ENCODE measurements at places on chromosomes 2 and 18.

DNA sequence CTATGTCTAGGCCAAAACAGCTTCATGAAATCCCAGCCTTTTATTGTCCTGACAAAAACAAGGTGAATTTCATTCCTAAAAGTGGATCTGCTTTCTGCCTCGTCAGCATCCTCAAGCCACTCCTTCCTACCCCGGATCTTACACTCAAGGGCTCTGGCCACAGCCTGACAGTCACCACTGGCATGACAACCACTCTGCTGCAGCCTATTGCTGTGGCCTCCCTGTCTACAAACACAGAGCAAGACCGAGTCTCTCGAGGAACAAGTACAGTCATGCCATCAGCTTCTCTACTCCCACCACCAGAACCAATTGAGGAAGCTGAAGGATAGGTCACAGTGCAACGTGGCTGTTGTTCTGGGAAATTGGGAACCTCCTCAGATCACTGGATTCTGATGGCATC lies 106.1 kb downstream of the ICA1L start:
- DNase-seq = no peak

DNA sequence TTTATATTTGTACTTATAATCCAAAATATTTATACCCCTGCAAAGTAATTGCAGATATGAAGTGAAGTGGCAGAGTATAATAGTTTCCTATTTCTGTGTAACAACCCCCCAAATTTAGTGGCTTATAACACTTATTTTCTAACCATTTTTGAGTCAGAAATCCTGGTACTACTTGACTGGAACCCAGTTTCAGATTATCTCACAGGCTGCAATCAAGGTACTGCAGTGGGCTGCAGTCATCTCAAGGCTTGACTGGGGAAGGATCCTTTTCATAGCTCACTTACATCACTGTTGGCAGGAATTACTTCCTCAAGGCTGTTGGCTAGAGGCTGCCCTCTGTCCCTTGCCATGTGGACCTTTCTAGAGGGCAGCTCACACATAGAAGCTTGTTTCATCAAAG lies 558.2 kb upstream of the PKDCC start:
- no peak for DNase-seq

DNA sequence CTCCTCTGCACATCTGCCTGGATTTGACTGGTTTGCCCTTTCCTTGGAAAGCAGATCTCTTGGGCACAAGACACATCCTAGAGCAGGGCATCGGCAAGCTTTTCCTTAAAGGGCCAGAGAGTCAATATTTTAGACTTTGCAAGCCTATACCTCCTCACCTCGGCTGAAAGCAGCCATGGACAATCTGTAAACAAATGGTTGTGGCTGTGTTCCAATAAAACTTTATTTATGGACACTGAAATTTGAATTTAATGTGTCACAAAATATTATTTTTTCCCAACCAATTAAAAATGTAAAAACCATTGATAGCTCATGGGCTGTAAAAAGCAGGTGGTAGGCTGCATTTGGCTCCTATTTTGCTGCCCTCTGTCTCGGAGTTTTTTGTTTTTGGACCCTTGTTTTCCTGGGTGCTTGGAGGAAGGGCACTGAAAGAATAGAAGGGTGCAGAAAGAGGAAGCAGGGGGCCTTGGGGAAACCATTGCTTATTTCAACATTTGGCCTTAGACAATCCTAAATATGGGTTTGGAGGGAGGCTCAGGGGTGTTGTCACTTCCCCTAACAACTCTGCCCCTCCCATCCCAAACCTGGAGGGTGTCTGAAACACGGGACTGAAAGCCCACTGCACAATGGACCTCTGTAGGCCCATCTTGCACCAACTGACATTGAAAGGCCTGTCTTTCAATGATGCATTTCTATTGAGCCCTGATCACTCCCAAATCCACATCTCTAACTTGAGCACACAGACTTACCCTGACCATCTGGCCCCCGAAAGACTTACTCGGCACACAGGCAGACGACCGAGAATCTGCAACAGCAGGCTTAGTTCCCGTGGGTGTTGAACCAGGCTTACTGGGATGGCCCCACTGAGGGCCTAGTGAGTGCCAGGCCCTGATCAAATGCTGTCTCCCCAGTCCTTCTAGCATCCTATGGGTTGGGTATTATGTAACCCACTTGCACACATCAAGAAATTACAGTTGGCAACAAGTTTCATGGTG lies 7.1 kb upstream of the ZFP36L2 start:
- no peak for DNase-seq

DNA sequence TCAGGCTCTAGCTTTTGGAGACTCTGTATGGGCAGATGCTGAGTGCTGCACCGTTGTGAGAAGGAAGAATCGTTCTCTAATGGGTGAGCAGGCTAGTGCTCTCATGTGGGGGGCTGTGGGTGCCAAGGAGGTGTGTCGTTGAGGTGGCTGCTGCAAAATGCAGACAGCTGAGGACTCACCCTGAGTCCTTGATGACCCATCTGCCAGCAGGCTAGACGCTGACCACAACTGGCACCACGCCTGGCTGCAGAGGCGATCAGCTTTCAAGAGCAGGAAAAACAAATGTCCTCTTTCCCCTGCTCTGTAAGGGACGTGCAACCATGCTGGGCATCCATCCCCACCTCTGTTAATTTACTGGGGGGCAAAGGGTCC lies 48.2 kb downstream of the HAUS1 start:
- peak; percentile 52 for DNase-seq

- no peak for DNase-seq
Observed at GRCh38 chr2:58336416-58336815, 95.3 kb upstream of the FANCL start.

DNA sequence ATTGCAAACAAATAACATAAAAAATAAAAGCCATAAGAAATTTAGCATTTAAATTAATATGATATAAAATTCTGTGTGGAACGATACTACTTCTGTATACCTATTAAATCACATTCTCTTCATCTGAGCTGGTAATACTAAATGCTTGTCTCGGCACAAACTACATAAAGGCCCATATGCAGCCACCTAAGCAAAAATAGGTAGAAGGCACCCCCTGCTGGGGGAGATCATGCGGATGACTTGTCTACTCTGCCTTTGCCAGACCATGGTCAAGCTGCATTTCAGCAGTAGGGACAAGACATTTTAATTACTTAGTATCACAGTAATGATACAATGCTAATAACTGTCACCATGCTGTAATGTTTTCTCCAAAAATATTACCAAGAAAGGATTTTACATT lies 108.0 kb downstream of the CDH19 start:
- DNase-seq = peak; percentile 72

GRCh38 chr2:195505701-195506100 lies 151.3 kb upstream of the SLC39A10 start:
- DNase-seq = no peak

- DNase-seq = no peak
Observed at GRCh38 chr2:88810488-88810887, 119.0 kb downstream of the RPIA start.

DNA sequence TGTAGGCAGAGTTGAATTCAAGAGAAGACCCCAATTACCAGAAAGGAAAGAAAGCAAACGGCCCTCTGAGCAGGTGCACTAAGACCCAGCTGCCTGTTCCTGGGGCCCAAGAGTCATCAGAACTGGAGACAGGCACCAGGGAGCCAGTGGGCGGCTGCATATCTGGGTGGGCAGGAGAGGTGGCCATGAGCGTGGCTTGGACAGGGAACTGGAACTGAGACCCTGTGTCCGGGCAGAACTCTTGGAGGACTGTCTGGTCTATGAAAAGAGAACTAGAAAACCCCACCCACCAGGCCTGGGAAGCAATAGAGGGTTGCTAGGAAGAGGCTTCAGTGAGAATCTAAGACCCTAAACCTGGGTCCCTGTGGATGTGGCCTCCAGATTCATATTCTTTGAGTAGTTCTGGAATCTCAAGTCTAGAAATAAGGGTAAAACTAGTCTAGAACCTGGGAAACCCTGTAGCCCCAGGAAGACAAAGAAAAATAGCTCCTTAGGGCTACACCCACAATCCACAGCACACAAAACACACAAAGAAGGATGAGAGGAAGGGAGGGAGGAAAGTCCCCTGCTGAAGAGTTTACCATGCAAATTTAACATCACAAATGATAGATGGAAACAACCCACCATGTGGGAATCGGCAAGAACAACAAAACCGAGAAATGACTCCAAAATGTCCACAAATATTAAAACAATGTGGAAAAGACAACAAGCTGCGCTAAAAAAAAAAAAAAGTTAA lies 147.0 kb downstream of the HDAC4 start:
- no peak for DNase-seq

DNA sequence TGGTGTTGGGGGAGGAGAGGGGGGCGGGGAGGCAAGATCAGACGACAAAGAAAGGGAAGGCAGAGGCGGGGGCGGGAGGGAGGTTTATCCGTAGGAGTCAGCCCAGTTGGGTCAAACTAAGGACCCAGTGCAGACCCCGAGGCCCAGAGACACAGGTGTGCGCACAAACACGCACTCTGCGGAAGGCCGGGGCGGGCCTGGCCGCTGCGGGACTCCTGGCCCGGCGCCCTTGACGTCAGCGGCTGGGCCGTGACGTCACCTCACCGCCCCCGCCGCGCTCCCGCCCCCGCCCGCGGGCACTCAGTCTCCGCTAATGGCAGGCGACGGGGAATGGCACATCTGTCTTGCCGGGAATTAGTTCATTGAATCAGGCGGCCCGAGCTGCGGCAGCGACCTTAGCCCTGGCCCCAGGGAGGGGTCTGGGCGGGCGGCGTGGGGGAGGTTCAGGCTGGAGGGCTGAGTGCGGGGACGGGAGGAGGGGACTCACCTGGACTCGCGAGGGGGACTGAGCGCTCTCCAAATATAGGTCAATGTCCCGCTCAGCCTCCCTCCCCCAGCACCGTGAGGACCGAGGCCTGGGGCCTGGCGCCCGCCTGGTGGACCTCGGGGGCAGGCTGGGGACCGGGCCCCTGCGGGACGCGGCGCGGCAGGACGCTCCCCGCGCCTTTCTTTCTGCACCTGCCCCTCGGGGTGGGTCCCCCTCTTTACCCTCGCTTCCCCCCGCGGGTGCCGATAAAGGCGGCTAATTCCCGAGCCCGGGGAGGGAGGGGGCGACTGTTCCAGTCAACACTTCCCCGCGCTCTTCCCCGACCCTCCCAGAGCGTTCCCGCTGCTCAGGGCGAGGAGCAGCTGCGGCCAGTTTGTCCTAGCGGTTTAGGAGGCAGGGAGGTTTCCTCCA lies 15.5 kb upstream of the ECEL1 start:
- peak; percentile 84 for DNase-seq

- DNase-seq = no peak
Observed at GRCh38 chr2:70204452-70204851, 13.6 kb upstream of the C2orf42 start.

- DNase-seq = peak; percentile 81
Observed at GRCh38 chr2:65349863-65350262, 82.5 kb downstream of the SPRED2 start.

Data from SHP77 (cell line).